ENCODE measurements at places on chromosomes 1 and 21.

GRCh38 chr1:23500466-23500865 is 16.5 kb upstream of the ASAP3 start:
- no peak for DNase-seq

GRCh38 chr1:156546267-156546666 is 26.1 kb downstream of the IQGAP3 start:
- DNase-seq = no peak

DNA sequence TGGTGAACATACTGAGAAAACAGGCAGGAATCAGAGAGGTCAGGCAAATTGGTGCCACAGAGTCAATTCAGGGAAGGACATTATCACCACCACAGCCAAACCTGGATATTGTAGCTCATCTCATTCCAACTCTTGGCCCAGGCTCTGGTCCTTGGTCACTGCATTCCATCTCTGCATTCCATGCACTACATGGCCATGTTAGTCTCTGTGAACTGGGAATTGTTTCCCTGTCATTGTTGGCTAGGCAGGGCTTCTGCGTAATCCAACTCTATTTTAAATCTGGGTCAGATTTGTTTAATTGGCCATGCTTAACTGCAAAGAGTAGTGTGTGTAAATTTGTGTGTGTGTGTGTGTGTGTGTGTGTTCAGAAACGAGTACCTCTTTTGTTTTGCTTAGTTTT is 837.6 kb upstream of the ADAMTS5 start:
- DNase-seq = no peak

DNA sequence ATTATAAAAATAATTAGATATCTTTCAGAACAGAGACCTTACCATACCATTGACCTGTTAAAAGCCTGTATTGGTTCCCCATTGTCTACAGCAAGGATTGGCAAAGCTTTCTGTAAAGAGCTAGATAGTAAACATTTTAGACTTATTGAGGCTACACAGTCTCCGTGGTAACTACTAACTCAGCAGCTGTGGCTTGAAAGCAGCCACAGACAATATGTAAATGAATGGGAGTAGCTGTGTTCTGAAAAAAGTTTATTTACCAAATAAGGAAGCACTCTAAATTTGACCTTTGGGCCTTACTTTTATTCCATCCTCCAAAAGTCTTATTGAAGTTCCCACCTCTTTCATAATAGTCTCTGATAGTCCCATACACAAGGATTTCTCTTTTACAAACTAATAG is 39.7 kb downstream of the NUP210L start:
- DNase-seq = no peak

DNA sequence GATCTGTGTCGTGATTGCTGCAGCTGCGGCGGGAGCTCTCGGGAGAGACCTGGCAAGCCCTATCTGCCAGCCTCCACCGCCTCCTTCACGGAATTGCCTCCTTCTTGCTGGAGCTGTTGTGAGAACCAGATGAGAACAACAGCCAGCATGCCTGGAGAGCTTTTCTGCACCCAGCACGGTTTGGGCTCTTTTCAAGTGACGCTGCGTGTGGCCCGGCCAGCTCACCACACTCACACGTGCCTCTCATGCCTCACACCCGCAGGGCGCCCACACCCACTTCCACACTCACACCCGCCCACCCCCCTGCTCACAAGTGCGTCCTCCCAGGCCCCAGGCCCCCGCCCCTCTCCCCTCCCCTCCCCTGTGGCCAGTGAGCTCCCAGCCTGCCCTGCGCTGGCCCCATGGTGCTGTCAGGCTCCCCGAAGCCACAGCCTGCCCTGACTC is 135.7 kb upstream of the RUNX3 start:
- peak; percentile 29 for DNase-seq

DNA sequence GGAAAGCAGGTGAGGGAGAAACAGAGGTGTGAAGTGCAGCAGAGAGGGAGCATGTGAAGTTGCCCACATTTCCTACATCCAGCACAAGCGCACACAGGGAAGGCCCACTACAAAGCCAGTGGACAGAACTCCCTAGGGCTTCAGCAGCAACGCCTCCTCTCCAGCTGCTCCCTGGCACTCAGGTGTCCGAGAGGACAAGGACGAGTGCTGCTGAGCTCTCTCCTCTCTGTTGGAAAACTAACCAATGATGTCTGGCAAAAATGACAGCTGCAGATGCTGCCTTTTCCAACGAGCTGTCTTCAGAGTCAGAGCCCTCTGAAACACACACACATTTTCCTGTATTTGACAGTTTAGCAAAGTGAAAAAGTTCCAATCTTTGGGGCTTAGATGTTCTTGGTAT is 86.8 kb downstream of the HSF2BP start:
- no peak for DNase-seq

DNA sequence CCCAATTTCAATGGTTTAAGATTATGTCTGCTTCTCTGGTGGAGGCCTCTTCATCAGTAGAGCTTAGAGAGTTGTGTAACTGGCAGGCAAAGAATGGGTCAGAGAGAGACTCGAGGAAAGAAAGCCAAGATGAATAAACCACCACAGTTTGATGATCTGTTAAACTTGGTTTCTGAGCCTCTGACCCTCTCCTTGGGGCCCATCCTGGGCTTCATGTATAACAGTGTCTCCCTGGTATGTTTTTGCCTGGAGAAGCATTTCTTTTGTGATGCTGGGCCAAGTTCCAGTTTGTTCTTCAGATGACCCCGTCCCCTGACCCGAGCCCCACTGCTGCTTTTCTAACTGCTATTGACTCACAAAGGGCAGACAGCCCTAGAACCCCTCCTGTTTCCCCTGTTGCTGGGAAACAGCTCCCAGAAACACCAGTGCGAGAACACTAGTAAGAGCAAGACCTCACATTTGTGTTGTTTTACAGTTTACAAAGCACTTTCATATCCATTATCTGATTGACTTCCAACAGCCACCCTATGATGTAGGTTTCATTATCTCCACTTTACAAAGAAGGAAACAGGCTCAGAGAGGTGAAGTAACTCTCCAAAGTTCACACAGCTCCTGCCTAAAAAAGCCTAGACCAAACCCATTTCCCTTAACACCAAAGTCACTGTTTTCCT is 9.0 kb downstream of the CD2 start:
- no peak for DNase-seq

DNA sequence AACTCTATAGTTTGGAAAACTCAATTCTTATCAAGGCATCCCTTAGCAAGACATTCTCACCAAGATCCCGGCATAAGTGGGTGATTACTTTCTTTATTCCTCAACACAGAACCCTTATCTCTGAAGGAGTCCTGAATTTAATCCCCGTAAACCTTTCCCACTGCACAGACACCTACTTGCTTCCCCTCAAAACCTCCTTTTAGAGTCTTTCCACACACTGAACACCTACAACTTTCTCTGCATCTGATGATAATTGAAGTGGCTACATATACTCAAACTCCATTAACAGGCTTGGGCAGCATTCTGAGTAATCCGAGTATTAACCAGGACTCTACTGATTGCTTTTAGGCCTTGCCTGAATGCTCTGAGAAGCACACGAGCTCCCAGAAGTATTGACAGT is 23.5 kb downstream of the PALMD start:
- DNase-seq = no peak

- DNase-seq = no peak
These were observed 2.0 kb downstream of the MTX1 start for GRCh38 chr1:155210314-155211104.

DNA sequence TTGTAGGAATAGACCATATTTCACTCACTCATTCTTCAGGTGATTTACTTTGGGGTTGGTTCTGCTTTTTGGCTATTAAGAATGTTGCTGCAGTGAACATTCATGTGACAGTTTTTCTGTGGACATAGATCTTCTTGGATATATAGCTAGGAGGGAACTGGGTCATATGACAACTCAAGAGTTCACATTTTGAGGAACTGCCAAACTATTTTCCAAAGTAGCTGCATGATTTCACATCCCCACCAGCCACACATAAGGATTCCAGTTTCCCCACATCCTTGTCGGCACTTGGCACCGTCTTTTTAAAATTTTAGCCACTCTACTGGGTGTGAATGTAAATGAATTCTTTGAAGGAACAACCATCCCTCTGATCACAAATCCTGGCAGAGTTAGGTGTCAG is 126.0 kb downstream of the PRDM2 start:
- no peak for DNase-seq

- no peak for DNase-seq
These were observed 17.8 kb upstream of the EPHA2 start for GRCh38 chr1:16173447-16174260.

DNA sequence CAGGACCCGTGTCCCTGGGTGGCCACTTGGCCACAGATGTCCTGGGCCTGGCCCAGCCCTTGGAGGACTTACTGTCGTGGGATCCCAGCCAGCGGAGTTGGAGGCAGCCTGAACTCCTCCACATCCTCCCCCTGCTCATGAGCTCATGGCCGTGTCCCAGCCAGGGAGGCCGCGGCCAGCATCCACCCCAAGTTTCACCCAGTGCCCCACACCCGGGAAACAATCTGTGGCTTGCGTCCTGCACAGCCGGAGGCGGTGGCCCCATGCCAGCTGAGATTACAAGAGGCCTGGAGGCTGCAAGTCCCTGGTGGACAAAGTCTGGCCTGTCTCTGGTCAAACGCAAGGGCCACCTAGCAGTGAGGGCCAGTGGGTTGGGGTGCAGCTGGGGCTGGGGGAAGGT is 27.5 kb upstream of the TMEM52 start:
- no peak for DNase-seq

- no peak for DNase-seq
These were observed 673.3 kb downstream of the KCNT2 start for GRCh38 chr1:195934817-195935553.

GRCh38 chr1:153921803-153922075 is 1.0 kb downstream of the GATAD2B start:
- no peak for DNase-seq

DNA sequence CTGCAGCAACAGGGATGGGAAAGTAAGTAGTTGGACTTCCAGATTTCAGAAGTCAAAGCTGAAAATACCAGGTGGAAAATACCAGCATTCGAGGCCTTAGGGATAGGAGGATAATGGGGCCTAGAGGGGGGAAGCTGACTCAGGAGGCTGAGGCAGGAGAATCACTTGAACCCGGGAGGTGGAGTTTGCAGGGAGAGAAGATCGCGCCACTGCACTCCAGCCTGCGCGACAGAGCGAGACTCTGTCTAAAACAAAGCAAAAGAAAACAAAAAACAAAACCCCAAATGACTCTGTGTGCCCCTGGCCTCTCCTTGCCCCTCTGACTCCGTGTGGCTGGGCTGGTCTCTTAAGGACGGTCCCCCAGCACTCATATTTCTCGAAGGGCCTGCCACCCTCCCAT is 3.4 kb downstream of the SH2D2A start:
- no peak for DNase-seq

DNA sequence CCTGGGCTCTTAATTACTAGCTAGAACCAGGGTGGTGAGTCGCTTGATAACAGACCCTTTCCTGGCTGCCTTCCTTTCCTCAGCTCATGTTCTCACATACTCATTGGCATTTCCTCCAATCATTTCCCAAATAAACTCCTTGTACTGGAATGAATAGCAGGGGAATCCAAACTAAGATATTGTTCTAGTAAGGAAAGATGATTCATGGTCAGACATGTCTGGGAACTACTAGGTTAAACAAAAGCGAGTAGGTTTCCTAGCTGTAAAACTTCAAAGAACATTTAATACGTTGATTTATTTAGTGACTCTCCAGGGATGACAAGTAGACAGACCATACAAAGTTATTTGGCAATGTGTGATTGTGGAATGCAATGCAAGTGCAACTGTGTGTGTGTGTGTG is 121.2 kb upstream of the KCNJ6 start:
- DNase-seq = no peak

DNA sequence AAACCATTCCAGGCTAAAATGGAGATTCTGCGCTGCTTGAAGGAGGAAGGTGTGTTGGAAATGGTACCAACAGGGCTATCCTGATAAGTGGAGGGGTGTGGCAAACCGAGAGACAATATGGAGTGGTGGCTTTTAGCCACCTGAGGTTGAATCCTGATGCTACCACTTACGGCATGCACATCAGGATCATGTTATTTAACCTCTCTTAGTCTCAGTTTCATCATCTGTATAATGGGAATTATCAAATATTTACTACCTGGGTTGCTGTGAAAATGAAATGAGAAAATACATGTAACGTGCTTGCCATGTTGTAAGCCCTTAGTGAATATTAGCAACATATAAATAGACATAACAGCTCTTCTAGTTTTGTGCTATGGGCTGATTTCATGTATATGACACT is 117.1 kb downstream of the TBX19 start:
- DNase-seq = no peak

GRCh38 chr1:28157894-28158293 is 18.6 kb downstream of the PTAFR start:
- no peak for DNase-seq

DNA sequence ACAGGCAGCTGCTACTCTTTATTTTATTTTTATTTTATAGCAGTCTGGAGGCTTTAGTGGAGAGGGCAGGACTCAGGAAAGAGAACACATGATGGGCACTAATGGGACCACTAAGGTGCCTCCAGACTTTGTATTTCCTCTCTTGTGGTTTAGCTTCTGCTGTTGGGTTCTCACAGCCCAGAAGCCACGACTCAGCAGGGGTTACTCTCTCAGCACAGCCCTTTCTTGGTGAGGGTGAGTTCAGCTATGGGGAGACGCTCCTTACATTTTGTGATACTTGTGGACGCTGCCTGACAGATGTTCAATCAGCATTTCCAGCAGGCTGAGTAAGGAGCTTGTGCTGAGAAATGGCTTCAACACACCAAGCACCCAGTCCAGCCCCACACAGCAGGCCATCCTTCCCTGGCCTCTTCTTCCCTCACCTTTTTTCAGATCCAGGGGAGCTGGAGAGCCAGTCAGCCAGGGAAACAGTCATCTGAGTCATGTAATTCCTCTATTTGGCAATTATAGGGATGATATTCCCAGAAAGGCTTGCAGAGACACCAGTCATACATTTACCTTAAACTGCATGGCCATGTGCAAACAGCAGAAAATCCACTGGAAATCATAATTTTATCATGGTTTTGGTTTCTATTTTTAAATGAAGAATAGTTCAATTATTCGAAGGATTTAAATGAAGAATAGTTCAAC is 53.2 kb upstream of the RAB3GAP2 start:
- DNase-seq = no peak

Data from stimulated activated CD8-positive, alpha-beta memory T cell treated with anti-CD3 and anti-CD28 coated beads, Interleukin-15, amount 100 ng/mL, for 4 hours (primary cell).